Foreskin keratinocyte (primary cell): ENCODE measurements at places on chromosomes 6 and 20. TPM values are rescaled to one million over a fixed set of nuclear protein-coding genes. Genes with fewer than 3 reads are reported as not detected.

The RUNX2 gene
- 3.6 and 4.2 TPM in 2 replicates for total RNA-seq

The NKX2-2 gene
- not detected in 2 replicates for total RNA-seq

The CAGE1 gene
- total RNA-seq, result 0.07 and 0.20 TPM in 2 replicates

The BPIFA1 gene
- total RNA-seq, result not detected in 2 replicates

The TCF15 gene
- total RNA-seq, result not detected in 2 replicates

The CPXM1 gene
- total RNA-seq, result not detected in 2 replicates

The KCNB1 gene
- not detected in 2 replicates for total RNA-seq

The LRRN4 gene
- total RNA-seq, result 3.1 and 3.2 TPM in 2 replicates

The TFB1M gene
- total RNA-seq, result 19.3 and 27.4 TPM in 2 replicates

The CALHM6 gene
- 3.0 and 3.2 TPM in 2 replicates for total RNA-seq

The CRISP2 gene
- total RNA-seq, result not detected in 2 replicates

The RAE1 gene
- 34.1 and 35.0 TPM in 2 replicates for total RNA-seq
